SHP77 (cell line): ENCODE measurements at places on chromosomes 4 and X.

GRCh38 chrX:70257423-70258288 is 2.3 kb downstream of the P2RY4 start:
- DNase-seq, result no peak

GRCh38 chr4:139286186-139286698 is 6.2 kb upstream of the MGARP start:
- no peak for DNase-seq

DNA sequence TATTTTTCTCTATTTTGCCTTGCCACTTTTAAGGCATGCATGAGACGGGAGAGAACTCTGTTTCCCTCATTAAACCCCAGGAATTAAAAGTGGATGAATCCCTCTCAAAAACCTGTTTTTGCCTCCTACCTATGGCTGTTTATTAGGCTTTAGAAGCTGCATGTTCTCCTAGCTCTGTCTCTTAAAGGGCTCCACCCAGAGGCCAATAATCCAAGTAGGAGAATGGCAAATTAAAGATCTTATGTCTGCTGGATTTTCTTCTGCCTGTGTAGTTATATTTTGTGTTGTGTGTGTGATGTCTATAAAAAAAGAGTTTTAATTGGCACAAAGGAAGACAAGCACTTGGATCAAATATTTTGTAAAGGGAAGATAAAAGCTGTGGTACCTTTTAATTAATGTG is 32.4 kb downstream of the MAGEC1 start:
- DNase-seq, result no peak

- DNase-seq, result no peak
Measured at GRCh38 chr4:185508181-185508580, 27.1 kb downstream of the PDLIM3 start.

DNA sequence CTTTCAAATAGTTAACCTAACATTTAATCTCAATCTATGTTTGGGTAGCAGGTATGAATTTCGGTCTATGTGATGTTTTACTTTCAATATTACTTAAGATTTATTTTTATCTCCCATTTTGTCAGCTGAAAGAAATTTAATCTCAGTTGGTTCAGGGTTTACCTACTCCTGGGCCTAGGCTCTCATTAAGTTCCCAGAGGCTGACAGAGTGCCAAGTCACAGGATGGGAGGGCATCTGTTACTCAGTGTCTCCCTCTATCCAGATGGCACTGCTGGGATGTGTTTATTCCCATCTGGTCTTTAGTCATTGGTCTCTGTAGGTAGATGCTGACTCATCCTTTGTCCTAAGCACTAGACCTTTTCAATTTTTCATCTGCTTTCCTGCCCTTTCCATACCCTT is 129.4 kb upstream of the ARSJ start:
- DNase-seq, result no peak

DNA sequence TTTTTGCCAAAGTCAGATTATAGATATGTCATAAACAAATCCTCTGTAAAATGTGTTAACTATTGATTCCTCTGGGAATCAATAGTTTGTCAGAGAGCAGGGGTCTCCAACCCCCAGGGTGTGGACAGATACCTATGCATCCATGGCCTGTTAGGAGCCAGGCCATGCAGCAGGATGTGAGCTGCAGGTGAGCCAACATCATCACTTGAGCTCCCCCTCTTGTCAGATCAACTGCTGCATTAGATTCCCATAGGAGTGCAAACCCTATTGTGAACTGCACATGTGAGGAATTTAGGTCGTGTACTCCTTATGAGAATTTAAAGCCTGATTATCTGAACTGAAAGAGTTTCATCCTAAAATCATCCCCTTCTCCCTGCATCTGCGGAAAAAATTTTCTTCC is 1365.4 kb downstream of the ARAP2 start:
- DNase-seq, result peak; percentile 8

DNA sequence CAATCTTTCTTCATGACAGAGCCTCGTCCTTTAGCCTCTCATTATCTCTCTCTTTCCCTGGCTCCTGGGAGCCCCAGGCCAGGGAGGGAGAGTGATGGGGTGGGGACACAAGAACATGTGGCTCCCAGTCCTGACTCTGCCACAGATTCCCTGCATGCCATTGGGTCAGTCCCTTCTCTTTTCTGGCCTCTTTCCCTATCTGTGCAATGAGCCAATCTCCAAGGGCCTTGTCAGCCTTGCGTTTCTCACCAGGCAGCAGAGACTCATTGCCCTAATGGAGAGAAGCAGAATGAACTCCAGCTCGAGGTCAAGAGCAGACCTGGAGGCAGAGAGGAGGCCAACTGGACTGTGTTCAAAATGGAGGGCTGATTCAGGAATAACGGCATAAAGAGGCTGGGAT is 38.4 kb upstream of the PJA1 start:
- no peak for DNase-seq

- no peak for DNase-seq
Measured at GRCh38 chr4:96787766-96788165, 947.9 kb downstream of the PDHA2 start.

- DNase-seq, result no peak
Measured at GRCh38 chr4:8171266-8171665, 12.7 kb upstream of the ABLIM2 start.

GRCh38 chr4:26496207-26496783 is 6.0 kb upstream of the CCKAR start:
- DNase-seq, result no peak

DNA sequence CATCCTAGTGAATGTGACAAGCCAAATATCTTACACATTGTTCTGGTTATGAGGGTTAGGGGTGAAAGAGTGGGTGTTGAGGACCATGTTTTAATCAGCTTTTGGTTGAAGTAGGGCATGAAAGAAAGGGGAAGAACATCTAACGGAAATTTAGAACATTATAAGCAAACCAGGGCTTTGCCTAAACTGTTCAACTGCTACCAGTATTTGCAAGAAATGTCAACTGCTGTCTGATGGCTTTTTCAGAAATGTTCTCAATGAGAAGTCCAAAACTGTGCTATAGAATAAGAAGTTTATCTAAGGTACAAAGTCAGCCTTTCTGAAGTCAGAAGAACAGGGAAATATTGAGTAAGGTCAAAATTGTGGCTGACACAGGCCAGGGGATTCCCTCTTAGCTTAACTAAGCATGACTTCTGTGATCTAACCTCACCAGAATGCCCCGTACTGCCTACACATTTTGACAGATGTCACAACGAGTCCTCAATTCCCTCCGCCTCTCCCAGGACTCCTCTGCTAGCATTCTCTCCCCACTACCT is 67.1 kb downstream of the DTHD1 start:
- no peak for DNase-seq

DNA sequence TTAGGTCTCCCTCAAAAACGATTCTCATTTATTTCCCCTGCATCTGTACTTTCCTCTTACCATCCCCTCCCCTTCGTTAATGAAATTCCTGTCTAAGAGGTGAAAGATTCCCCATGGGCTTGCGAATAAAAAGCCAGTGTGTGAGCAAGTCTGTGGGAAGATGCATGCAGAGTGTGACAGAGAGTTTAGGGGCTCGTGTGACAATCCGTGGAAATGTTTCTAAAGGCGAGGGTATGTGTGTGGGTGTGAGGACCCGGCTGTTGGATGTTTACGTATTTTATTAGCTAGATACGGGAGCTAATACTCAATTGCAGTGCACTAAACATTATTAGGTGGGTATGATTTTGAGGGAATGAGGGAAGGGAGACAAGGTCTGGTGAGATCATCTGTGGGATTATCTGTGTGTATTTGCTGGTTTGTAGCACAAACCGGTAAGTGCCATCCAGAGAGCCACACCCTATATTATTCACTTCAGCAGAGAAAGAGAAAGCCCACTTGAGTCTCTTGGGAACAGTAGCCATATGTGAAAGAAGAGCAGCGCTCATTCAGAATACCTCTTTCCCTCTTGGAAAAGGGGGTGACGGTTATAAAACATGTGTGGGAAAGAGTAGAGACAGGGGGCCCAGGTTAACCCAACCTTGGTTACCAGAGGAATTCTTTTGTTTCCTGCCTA is 893 bp upstream of the HOPX start:
- no peak for DNase-seq

- DNase-seq, result no peak
Measured at GRCh38 chr4:81109356-81109755, 78.8 kb downstream of the BMP3 start.

- DNase-seq, result no peak
Measured at GRCh38 chr4:187577941-187578480, 417.6 kb upstream of the ZFP42 start.

GRCh38 chr4:102807345-102807744 is 20.0 kb downstream of the UBE2D3 start:
- no peak for DNase-seq

DNA sequence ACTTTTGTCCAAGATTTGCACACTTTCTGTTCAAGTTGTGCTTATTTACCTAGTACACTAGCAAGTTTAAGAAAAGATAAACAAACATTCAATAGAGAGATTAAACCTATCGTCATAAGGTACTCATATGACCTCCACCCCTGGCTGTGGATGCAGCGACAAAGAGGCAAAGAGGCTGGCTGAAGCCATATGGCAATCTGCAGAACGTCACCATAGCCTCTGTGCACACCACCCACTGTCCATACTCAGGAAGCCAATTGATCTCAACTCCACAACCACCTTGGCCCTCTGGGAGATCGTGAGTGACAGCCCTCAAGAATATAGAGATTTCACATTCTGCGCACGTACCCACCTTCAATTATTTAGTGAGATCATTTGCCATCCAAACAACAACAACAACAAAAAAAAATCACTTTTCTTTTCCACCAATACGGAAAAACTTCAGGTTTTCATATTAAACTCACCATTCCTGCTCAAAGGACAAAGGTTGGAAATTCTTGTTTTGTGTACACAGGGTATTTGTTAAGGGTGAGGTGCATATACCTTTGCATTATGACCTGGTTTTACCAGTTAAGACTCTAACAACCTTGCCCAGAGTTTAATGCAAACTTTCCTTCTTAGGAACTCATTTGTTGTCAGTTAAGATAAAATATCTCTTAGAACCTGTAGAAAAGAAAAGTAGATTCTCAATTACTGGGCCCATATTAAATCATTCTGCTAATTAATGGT is 243.0 kb upstream of the FSTL5 start:
- DNase-seq, result no peak

GRCh38 chr4:109821185-109821584 is 5.6 kb downstream of the GAR1 start:
- DNase-seq, result no peak

GRCh38 chrX:1824855-1825254 is 210.0 kb downstream of the ASMT start:
- DNase-seq, result no peak

DNA sequence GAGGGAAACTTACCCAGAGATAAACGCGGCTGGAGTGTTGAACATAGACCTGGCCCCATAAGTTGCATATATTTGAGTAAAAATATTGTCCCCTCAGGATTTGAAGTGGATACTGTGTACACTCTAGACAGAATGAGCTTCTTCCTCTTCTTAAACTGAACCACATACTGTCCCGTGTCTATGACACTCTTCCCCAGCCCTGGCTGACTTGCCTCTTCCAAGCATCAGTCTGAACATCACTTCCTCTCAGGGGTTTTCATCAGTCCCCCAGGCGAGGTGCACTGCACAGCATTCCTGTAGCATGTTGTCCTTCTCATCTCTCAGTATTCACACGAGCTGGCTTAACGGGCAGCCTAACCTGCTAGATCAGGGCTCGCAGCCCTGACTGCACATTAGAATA is 80.5 kb upstream of the TMEM150C start:
- DNase-seq, result no peak

DNA sequence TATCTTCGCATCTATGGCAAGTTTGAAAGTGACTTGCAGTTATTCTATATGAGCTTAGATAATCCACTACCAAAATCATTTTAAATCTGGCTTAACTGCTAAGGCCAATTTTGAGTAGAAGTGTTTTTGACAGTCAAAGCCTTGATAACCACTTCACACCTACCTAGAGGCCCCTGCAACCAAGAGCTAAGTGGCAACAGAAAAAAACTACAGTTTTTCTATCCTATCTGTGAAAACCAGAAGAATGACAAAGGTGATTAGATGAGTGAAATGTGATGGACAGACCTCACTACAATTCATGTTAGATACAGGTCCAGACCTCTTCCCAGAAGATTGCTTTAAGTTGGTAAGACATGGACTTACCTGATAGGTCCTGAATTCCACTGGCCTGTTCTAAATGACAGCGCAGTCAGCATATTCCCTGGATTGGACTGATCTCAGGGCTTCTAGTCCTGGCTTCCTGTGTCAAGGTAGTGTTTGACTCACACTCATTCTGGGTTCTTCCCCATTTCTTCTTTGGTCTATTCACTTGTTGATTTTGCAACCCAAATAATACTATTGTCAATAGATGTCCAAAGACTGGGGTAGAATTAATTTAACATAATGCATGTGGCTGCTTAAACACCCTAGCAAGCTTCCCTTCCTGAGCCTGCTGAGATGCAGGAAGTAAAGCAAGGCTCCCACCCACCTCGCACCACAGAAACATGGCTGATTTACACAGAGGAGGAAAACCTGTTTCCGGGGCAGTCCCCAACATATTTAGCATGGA is 65.1 kb downstream of the PPP3CA start:
- DNase-seq, result no peak

DNA sequence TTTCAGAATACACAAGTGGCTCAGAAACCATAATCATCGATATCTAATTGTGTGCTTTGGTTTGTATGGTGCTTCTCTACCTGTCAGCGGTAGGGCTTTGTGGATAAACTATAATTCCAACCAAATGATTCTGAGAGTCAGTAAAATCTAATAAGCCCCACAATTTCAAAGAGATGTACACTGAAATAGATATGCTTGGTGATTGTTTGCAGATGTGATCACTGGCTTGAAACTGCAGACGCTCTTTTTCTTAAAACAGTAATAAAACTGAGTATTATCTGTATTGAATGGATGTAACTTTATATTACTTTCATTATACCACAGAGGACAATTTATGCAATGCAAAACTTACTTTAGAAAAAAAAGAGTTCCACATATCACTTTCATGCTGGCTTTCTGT is 198.8 kb upstream of the ANXA10 start:
- DNase-seq, result no peak

DNA sequence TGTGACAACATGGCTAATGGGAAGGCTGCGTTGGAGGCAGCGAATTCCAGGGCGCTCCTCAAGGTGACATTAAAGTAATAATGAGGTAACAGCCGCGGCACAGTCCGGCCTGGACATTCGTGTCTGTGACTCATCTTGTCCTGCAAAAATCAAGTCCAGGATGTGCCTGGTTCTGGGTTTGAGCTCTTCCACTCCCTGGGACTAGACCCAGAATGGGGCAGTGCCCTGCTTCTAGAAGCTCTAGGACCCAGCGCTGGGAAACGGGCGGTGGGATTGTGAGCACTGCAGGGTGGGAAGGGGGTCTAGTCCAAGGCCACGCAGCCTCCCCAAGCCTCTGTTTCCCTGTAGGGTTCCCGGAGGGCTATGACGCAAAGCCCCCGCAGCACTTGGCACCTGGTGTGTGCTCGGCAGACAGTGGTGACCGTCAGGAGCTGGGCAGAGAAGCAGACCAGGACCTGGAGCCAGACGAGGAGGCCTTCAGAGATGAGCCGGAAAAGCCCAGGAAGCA is 34.9 kb downstream of the HMX1 start:
- no peak for DNase-seq
